ENCODE measurements at places on chromosomes 6 and 20.

DNA sequence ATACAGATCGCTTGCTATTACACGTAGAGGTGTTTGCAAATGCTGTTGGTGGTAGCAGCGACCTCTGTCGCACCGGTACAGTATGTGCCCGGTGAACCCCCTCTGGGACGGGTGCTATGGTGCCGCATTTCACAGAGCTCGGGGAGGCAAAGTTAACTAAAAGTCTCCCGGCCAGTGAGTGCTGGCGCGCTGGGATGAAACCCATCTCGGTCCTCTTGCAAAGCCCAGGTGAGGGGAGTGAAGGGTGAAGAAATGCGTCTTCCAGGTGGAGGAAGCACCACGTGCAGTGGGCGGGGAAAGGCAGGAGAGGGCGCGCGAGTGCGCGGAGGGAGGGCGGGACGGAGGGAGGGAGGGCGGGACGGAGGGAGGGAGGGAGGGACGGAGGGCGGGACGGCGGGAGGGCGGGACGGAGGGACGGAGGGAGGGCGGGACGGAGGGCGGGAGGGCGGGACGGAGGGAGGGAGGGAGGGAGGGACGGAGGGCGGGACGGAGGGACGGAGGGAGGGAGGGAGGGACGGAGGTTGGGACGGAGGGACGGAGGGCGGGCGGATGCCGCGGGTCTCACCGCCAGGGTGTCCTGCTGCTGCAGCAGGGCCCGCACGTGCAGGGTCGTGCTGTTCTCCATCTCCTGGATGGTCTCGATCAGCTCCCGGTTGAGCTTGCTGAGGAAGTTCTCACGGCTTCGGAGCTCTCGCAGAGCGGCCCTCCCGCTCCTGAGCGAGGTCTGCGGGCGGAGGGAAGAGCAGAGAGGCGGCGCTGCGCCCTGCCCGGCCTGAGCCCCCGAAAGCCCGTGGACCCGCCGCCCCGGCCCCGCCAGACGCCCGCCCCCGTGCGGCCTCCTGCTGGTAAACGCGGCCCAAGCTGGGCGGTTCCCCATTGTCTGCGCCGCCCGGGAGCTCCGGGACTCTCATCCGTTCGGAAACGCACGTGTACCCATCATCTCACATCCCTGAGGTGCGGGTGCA is 11.7 kb downstream of the C20orf96 start:
- no peak for DNase-seq

- no peak for DNase-seq
Measured at GRCh38 chr6:134173936-134174671, 121.7 kb upstream of the SLC2A12 start.

DNA sequence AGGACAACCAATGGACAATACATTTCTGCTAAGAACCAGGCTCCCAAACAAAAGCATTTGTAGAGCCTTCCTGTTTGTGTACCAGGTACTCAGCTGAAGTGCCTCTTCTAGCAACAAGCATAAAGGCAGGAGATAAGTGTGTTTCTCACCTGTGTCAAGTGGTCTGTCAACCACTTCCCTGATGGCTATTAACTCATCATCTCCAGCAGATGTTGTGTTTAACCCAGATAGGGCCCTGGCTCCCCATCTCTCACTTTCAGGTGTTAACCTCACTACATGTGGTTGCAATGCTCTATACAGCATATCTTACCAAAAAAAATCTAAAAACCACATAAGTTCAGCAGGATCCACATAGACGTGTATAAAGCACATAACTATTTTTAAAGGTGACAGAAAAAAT is 9.6 kb upstream of the IL17A start:
- no peak for DNase-seq

- DNase-seq, result no peak
Measured at GRCh38 chr6:157328108-157328692, 4.9 kb upstream of the TMEM242 start.

DNA sequence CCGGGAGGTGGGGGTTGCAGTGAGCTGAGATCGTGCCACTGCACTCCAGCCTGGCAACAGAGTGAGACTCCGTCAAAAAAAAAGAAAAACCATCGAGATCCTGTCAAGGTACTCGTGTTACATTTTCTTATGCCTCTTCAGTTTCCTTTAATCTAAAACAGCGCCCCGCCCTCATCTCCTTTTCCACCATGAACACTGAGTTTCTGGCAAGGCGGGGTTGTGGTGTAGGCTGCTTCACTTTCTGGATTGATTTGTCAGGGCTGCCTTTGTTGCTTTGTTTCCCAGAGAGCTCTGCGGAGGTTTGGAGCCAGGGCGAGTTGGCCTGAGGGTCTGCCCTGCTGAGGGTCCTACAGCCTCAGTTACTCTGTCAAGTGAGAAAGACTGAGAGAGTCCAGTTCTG is 8.9 kb downstream of the ITPR3 start:
- DNase-seq, result no peak

GRCh38 chr6:117075218-117075617 is 190.1 kb upstream of the VGLL2 start:
- no peak for DNase-seq

DNA sequence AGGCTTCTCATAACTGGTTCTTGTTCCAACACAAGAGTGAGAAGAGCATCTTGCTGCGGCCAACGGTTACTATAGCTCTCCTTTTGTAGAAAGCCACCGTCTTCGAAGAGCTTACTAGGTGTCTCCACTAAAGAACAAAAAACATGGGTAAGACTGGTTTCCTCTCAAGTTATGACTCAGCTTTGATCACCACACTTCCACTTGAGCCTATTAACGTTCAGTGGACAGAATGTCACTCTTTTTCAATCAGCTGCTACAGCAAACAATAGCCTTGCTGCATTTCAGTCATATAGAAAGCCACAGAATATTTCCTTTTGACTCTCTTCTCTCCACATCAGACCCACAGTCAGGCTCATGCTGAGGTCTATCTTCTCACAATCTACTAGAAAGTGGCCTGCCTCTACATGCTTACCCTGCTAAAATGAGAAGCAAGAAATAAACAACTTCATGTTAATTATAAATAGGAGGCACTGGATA is 243.5 kb upstream of the PREP start:
- no peak for DNase-seq

- DNase-seq, result no peak
Measured at GRCh38 chr6:71367756-71368155, 79.1 kb downstream of the OGFRL1 start.

DNA sequence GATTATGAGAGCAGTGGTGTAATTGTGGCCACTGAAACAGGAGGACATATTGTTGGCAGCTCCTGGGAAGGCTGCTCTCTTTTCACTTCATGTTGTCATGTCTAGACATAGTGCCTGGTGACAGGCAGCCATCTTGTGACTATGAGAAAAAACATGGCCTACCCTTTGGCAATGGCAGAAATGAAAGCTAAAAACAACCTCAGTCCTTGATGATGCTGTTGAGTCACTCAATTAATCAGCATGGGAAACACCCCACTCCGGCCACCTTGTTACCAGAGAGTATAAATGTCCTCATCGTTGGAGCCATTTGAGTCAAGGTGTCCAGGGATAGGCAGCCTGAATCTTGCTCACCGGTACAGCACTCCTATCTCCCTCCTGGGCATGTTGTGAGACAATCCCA is 31.2 kb upstream of the HMGA1 start:
- DNase-seq, result no peak

GRCh38 chr6:145506565-145506964 is 228.8 kb downstream of the EPM2A start:
- no peak for DNase-seq

DNA sequence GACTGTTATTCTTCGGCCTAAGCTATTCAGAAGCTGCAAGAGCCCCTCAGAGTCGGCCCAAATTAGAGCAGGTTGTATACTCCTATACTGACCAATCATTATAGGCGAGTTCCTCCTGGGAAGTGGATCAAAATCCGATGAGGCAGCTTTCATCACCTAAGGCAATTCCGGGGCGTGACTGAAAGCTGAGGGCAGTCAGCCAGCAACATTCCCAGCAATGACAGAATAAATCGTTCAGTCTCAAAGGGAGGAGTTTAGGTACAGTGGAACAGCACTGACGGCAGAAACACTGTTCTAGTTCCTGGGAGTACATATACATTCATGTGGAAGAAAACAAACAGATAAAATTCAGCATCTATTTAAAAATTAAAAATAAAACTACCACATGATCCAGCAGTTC is 10.8 kb downstream of the HLA-DQB2 start:
- DNase-seq, result no peak

- no peak for DNase-seq
Measured at GRCh38 chr6:143953922-143954321, 54.1 kb downstream of the PLAGL1 start.

GRCh38 chr20:15091421-15092037 is 754.1 kb upstream of the FLRT3 start:
- no peak for DNase-seq

GRCh38 chr20:32521780-32522525 is 63.2 kb downstream of the NOL4L start:
- DNase-seq, result no peak

- DNase-seq, result no peak
Measured at GRCh38 chr20:35743693-35744491, 1.8 kb upstream of the RBM39 start.

- DNase-seq, result no peak
Measured at GRCh38 chr6:111718326-111718725, 112.6 kb upstream of the TRAF3IP2 start.

GRCh38 chr20:43349841-43350240 is 107.9 kb upstream of the SRSF6 start:
- DNase-seq, result no peak

DNA sequence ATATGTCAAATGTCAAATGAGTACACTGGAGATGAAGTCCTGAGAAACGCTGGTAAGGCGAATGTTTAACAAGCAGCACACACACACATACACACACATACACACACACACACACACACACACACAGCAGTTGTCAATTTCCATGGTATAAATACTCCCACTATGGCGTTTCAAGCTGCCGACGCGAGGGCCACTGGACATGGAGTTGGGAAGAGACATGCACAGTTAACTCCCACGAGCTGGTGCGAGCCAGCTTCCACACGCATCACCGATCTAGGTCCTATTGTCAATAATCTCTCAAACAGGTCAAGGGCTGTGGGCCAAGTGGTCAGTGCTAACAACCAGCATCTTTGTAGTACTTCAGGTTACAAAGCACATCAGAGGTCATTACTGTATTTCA is 58.9 kb downstream of the TRERF1 start:
- no peak for DNase-seq

- no peak for DNase-seq
Measured at GRCh38 chr20:59813126-59813947, 120.1 kb downstream of the SYCP2 start.

GRCh38 chr20:64083378-64083803 is 807 bp downstream of the LKAAEAR1 start:
- DNase-seq, result no peak

- no peak for DNase-seq
Measured at GRCh38 chr20:61252601-61253263, 671 bp downstream of the CDH4 start.

DNA sequence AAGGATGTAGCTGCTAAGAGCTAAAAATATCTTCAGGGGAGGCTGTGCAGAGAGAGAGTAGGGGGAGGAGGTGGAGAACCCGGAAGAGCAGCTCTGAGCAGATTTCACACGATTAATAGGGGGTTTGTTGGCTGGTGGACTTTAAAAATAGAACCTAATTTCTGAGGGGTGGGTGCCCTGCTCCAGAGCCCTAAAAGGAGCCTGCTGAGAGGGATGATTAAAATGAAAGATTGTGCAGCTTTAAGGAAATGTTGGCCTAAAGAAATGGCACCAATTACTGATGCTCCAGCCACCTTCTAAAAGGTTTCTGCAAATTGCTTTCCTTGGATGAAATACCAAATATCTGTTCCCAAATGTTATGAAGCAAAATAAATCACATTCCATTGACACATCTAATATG is 202.8 kb upstream of the BTBD3 start:
- no peak for DNase-seq

DNA sequence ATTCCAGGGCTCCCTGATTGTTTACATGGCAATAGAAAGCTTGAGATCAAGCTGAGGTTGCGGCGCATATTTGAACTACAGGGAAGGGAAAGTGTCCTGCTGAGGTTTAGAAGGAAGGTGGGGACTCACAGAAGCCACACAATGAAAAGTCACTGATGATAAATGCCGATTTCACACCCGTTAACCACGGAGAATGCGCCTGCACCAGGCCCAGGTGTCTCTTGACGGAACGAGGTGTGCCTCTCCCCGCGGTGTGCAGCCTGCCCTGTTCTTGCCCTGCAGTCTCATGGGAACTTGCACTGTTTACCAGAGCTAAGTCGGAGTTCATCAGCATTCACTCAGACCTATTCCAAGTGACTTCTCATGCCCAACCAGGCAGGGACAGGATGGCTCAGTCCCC is 90.3 kb downstream of the LY86 start:
- no peak for DNase-seq

- DNase-seq, result no peak
Measured at GRCh38 chr20:46368902-46369268, 37.5 kb downstream of the ELMO2 start.

DNA sequence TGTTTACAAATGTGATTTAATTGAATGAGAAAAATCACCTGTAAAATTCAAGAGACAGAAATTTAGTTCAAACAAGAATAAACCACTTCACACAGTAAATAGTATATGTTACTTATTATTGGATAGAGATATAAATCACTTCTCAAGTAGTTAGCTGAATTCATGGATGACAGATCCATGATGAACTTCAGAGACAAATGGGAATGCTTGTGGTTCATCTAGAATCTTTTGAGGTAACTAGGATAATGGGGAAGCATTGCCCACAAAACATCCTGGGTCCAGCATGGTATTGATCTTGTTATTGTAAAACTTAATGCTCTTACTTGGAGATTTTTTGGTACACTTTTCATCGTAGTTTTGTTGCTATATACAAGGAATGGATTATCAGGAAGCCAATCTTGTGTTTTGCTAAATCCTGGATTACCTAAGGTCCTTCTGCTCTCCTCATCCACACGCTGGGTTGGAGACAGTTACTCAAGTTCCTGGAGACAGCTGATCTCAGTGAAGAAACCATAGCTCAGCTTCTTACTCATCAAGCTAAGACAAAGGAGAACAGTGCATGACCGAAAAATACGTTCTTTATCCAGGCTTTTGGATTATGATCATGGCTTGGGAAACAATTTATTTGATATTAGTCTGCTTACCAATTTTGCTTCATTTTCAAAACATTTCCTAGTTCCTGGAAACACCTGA is 142.5 kb upstream of the PREP start:
- DNase-seq, result no peak

- no peak for DNase-seq
Measured at GRCh38 chr6:81451787-81452186, 300.7 kb downstream of the TENT5A start.

DNA sequence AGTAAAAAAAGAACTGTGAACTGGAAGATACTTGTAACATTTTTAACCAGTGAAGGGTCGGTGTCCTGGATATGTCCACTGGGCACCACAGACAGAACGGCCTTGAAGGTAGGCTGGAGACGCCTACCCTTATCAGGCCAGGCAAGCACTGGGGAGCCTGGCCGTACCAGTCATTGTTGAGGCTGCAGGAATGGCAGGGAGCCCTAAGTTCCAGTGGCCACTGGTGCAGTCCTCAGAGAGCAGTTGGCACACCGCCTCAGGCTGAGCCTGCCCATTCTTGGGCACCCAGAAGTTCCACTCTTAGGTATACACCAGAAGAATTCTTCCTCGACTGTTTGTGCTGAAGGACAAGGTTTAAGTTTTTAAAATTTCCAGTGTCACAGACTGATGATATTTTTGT is 20.5 kb downstream of the DNAJC5 start:
- DNase-seq, result no peak

All from left renal pelvis (tissue), 4 donors.